ENCODE measurements at places on chromosomes 3 and 15.
A peak's percentile ranks its signal among the peaks of the same experiment; 100 is the strongest.

- DNase-seq, result no peak
These were observed 46.7 kb upstream of the PLAAT1 start for GRCh38 chr3:193194371-193194770.

DNA sequence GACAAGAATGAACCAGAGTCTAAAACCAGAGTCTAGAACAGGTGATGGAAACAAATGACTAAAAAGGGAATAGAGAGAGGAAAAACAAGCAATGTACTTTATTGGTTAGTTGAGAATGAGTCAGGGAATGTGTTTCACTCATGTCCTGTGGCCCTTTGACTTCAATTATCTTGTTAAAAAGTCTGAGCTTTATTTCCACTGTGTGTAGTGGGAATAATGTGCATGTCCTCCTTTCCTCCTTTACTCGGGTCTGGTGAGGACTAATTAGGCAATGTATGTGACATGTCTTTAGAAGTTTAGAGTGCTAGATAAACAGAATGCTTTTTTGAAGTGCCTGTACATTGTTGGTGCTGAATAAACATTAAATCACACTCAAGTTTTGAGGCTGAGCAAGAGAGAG lies 21.3 kb downstream of the LSAMP start:
- no peak for DNase-seq

DNA sequence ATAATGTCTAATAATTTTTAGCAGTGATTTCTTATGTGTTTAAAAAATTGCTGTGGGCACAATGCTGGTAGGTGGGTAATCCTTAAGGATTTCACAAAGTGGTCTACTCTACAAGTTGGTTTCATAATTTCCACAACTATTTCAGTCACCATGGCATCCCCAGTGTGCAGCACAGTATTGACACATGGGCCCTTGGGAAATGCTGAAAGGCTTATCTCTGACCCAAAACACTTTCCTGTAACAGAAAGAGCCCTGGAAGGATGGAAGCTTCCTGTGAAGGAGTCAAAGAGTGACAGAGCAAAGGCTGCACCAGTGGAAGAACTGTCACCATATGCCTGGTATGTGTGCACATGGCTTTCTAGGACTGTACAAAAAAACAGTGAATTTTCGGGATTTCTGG lies 153.7 kb downstream of the ANO10 start:
- DNase-seq, result no peak

- no peak for DNase-seq
These were observed 15.5 kb downstream of the SPTBN5 start for GRCh38 chr15:41878355-41878699.

DNA sequence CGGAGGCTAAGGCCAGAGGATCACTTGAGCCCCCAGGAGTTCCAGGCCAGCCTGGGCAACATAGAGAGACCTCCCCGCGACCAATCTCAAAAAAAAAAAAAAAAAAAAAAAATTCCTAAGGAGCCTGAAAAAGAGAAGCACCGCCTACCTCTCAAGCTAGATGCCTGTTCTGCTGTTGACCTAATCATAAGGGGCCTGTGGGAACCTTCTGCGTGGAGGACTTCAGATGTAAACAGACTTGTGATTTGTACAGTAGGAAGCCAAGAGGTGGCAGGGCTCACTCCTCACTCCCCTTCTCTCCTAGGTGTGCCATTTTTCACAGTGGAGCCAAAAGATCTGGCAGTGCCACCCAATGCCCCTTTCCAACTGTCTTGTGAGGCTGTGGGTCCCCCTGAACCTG lies 3.2 kb downstream of the TYRO3 start:
- no peak for DNase-seq

- no peak for DNase-seq
These were observed 3.1 kb upstream of the INAFM2 start for GRCh38 chr15:40320409-40320808.

GRCh38 chr3:137511655-137512054 lies 252.5 kb upstream of the SOX14 start:
- no peak for DNase-seq

DNA sequence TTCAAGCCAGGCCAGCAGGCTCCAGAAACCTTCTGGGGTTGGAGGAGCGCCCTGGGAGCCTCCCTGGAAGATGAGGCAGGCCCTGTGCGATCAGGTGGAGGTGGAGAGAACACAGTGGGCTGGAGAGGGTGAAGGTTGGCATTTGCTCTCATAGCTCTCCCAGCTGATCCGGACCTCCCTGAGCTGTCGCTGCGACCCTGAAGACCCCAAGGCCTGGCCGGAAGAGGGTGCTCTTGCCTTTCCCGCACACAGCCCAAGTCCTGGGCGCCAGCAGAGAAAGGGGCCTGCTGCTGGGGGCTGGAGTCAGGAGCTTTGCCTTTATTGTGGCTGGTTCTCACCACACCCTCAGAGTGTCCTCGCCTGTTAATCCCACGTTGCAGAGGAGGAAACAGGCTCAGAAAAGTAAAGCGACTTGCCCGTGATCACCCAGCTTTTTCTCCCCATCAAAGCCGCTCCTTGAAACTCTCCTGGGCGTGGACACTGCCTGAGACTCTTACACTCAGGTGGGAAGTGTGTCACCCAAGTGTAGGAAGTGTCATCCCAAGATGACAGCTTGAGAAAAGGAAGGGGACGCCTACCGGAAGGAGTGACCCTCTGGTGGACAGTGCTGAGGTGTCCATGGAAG lies 8.6 kb upstream of the RPL29 start:
- DNase-seq, result no peak

GRCh38 chr3:151491525-151491924 lies 30.7 kb upstream of the IGSF10 start:
- DNase-seq, result no peak

DNA sequence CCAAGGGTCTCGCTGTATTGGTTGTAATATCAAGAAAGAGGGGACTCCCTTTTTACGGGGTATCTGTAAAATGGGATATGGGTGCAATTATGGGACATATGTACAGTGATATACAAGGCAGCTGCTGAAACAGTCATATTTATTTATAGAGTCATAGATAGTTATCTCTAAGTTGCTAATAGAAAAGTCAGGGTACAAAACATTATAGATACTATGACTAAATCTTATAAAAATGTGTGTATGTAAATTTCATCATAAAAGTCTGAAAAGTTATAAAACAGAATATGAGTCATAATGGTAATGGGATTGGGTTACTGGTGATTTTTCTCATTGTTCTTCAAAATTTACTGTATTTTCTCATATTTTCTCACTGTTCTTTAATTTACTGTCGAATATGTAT lies 344.9 kb upstream of the SLCO3A1 start:
- no peak for DNase-seq

DNA sequence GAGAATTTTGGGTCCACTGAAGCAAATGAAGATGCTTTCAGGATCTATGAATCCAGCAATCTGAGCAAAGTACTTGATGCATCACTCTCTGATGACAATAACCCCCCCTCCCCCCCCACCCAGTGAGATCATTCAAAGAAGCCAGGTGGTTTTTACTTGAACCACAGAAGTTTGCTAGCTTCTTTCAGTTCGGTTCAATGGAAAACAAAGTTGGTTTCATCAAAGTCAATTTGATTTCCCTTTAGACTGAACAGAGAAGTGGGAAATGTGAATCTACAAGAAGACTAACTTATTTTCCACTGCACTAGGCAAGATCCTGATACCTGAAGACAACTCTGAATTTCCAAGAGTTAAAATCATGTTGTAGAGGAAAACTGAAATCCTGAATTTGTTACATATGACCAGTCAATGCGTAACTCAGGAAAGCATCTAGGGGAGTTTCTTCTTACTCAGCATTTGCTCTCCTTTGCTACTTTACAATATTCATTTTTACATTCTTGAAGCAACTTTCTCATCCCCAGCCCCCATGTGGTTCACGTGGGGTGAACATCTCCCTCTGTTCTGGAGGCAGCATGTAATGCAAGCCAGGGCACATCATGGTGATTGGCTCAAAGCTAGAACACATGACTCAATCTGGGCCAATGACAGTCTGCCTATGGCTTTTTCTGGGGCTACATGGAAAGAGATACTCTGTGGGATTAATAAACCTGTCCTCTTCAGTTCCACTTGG lies 572.6 kb downstream of the FOXP1 start:
- peak; percentile 6 for DNase-seq

- DNase-seq, result no peak
These were observed 37.6 kb downstream of the ADAMTS9 start for GRCh38 chr3:64650096-64650622.

- no peak for DNase-seq
These were observed 441.7 kb upstream of the PDZRN3 start for GRCh38 chr3:74066456-74066855.

DNA sequence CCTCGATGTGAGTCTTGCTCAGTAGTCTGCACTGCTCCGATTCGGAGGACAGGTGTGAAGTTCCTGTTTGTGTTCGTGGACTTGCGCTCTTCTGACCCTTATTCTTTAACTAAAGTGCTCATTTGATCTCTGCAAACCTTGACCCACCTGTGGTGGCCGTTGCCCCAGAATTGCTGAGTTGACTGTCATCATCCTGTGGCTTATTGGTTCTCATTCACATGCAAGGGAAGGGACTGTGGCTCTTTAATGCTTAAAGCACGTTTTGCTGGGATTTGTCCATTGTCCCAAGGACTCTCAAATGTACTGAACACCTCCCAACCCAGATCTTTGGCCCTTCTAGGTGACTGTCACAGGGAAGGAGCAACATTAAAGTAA lies 13.4 kb downstream of the SYNM start:
- DNase-seq, result no peak

- DNase-seq, result no peak
These were observed 10.5 kb downstream of the NUTM1 start for GRCh38 chr15:34353627-34354026.

- no peak for DNase-seq
These were observed 61.0 kb downstream of the KLF13 start for GRCh38 chr15:31387479-31388118.

GRCh38 chr15:50710585-50710984 lies 24.0 kb upstream of the TRPM7 start:
- no peak for DNase-seq

GRCh38 chr3:3600665-3601340 lies 198.4 kb upstream of the LRRN1 start:
- no peak for DNase-seq

DNA sequence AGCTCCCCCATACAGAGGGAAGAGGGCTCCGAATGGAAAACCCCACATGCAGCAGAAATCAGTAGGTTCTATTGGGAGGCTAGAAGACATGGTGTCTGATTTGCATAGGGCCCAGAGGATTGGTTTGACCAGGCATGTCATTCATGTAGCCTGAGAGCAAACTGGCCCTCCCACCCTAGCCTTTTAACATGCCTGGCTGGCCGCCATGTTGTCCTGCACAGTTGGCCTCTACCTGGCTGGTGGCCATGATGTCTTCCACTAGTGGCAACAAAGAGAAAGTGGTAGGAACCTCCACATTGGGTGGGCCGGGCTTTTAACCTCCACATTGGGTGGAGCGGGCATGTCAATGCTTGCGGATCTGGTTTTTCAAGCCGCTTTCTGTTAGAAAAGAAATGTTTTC lies 312.1 kb downstream of the TAFA4 start:
- no peak for DNase-seq

DNA sequence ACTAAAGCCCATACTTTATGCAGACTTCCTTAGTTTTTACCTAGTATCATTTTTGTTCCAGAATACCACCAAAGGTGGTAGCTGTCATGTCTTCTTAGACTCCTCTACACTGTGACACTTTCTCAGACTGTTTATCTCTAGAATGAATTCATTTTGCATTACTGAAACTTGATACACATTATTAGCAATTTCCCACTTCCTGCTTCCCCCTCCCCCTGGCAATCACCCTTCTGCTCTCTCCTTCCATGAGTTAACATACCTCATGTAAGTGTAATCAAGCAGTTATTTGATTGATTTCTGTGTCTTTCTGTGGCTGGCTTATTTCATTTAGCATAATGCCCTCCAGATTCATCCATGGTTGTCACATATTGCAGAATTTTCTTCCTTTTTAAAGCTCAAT lies 204.9 kb downstream of the STAG1 start:
- no peak for DNase-seq

- no peak for DNase-seq
These were observed 120.1 kb downstream of the LIPC start for GRCh38 chr15:58551764-58552504.

GRCh38 chr15:91132079-91132478 lies 32.0 kb downstream of the SV2B start:
- no peak for DNase-seq

DNA sequence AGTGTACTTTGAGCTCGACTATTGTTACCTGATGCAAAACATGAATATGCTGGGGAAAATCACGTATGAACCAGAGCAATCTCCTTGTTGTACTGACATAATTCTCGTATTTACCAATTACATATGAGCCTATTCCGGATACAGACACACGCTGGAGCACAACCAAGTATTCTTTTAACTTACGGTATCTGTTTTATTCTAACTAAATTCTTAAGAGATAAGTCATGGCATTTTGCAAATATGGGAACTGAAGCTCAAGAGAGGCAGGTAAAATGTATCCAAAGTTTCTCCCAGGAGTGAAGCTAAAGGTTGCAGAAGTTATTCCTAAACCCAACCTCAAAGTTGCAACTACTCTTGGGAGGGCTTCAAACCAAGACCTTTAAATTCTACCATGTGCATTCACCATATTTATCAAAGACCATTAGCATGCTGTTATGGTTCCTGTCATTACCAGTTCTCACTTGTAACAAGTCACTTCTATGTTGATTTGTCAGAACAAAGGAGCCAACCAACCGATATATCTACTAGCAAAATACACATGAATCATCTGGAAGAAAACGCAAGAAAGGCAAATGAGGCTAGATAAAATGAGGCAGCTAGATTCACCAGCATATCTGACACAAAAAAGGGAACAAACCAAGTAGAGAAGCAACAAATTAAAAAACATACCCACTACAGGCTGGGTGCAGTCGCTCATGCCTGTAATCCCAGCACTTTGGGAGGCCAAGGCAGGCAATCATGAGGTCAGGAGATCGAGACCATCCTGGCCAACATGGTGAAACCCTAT lies 17.8 kb downstream of the TBL1XR1 start:
- DNase-seq, result no peak

DNA sequence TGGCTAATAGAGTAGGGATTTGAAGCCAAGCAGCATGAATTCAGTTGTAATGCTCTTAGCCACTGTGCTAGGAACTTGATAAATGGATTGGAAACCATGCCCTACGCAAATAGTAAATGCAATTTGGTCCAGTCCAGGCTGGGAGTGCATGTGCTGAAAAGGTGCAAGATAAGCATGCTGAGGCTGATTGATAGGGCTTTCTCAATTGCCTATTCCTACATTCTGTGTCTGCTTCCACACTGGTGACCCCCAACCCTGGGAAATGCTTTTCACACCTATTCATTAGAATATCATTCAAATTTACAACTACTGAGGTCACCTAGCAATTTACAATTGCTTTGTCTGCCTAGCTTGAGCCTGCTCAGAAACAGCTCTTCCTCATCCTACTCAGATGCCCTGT lies 84.7 kb upstream of the SLC25A36 start:
- DNase-seq, result no peak

Data from germinal center (tissue), 1 donor.